ENCODE measurements at places on chromosomes 16 and 17. TPM values are rescaled to one million over a fixed set of nuclear protein-coding genes. Genes with fewer than 3 reads are reported as not detected.

The TAC4 gene
- polyA plus RNA-seq, result not detected

The ALOX15B gene
- polyA plus RNA-seq, result 82.7 TPM

The KCNG4 gene
- not detected for polyA plus RNA-seq

- no peak for DNase-seq
Observed at GRCh38 chr16:24667244-24667764, 62.1 kb upstream of the TNRC6A start.

The CORO1A gene
- polyA plus RNA-seq, result 41.8 TPM

- no peak for DNase-seq
Observed at GRCh38 chr16:49739381-49739780, 116.5 kb downstream of the ZNF423 start.

DNA sequence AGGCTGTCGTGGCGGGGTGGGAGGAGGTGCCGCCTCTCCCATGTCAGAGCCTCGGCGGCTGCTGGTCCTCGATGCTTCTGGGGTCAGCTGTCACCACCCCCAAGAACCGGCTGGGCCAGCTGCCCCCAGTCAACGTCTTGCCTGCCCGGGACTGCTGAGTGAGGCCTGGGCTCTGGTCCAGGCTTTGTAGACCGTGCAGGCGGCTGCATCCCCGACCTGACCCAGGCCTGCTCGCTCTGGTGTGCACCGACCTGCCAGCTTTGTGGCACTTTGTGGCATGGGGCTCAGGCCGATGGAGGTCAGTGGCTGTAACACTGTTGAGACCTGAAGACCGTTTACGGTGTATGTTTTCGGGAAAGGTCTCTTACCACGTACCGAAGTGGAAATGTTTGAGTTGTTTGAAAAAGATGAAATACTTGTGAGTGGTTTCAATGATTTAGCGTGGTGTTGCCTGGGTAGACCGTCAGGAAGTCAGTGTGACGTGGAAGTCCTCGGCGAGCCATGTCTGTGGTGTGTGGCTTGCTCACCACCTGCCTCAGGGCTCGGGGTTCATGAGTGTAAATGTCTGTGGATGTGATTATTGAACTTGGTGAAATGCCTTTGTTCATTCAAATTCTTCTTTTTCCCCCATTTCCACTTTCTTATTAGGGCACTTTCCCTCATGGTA is 53.2 kb upstream of the ZNF750 start:
- DNase-seq, result peak; percentile 79

Measured in lung (tissue), 17 donors.